ENCODE measurements at places on chromosomes 3 and 15. TPM values are rescaled to one million over a fixed set of nuclear protein-coding genes. Genes with fewer than 3 reads are reported as not detected.

The CCR8 gene
- total RNA-seq = 1.2 TPM

The SKIC8 gene
- total RNA-seq = 46.4 TPM

The LMAN1L gene
- 0.37 TPM for total RNA-seq

The EDEM1 gene
- 94.2 TPM for total RNA-seq

The EIF3J gene
- 69.0 TPM for total RNA-seq

The SMAD6 gene
- 0.94 TPM for total RNA-seq

DNA sequence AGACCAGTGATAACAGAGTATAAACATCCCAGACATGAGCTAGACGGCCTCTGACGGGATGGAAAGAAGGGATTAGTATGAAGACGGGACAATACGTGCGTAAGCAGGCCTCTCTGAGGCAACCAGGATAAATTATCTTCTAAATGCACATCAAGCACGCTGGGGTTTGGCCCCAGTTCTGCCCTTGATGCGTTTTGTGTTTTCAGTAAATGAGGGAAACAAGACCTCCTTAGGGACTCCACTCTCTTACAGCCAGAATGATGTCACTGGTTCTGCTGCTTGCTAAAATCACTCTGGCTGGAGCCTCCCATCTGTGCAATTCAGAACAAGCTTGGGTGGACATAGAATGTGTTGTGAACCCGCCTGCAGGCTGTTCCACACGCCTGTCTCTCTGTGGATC lies 156.0 kb upstream of the MCTP2 start:
- H3K4me1 ChIP-seq = no peaks in the 10 kb centered on the region
- no peaks in the 10 kb centered on the region for H3K36me3 ChIP-seq
- no peak overlapping the region for H3K4me3 ChIP-seq
- H3K27me3 ChIP-seq = peaks cover 8% of the 10 kb centered on the region
- H3K27ac ChIP-seq = no peak overlapping the region
- DNase-seq = no peak

DNA sequence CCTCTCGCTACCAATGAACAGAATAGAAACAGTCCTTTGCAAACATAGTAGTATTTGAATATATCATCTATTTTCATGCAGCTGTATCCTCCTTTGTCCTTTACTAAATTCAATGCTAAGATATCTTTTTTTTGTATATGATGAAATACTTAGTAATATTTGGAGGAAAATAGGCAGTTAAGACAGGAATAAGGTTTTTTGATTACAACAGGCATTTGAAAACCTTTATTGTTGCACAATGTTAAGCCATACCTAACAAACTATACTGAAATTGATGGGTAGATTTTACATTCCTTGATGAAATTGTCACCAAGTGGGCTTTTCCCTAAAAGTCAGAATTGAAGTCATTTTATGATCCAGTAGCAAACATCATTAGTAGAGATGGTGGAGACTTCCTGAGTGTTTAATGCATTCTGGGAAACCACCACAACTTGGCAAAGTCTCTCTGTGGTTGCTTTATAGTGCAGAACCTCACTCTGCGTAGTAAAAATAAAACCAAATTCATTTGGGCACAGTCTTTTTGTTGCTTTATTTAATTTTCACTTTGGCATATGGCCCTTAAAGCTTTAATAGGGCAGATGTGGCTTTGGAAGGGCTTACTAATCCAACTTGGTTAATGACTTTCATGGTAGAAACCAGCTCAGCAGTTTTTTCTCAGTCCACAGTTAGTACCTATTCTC lies 216.0 kb downstream of the DIPK2A start:
- H3K4me1 ChIP-seq = peaks cover 9% of the 10 kb centered on the region
- DNase-seq = no peak
- H3K27me3 ChIP-seq = no peaks in the 10 kb centered on the region
- no peak overlapping the region for H3K4me3 ChIP-seq
- no peaks in the 10 kb centered on the region for H3K36me3 ChIP-seq
- no peak overlapping the region for H3K27ac ChIP-seq

DNA sequence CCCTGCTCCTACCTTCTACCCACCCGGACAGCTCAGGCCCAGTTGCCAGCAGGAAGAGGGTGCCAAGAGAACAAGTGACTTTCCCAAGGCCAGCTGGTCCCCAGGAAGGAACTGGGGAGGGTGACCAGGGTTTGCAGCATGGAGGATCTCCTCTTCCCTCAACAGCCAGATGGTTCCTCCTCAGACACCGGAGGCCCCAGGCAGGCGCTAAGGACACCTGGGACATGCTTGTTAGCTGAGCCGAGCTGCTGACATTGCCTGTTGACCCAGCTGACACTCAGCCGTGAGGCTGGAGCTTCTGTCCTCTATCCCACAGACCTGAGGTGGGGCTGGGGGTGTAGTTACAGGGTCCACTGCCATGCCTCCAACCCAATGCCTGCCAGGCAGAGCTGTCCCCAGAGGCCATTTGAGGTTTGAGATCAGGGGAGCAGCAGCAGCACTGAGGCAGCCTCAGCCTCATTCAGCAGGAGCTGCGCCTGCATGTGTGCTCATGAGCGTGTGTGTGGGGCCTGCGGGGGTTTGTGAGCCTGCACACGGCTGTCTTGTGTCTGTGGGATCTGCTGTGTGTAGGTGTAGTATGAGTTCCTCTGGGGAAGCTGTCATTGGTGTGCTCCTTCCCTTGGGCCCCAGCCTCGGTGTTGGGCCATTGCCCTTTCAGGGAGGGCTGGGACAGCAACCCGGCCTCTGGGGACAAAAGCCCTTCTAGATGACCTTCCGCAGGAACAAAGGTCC lies 7.1 kb downstream of the CPLX3 start:
- H3K4me3 ChIP-seq = no peak overlapping the region
- no peaks in the 10 kb centered on the region for H3K36me3 ChIP-seq
- DNase-seq = no peak
- peaks cover 6% of the 10 kb centered on the region for H3K27me3 ChIP-seq

- H3K4me1 ChIP-seq = peaks cover 6% of the 10 kb centered on the region
- no peaks in the 10 kb centered on the region for H3K27me3 ChIP-seq
- H3K4me3 ChIP-seq = no peak overlapping the region
- DNase-seq = no peak
These were observed 23.5 kb downstream of the DRD3 start for GRCh38 chr3:114155370-114155821.

DNA sequence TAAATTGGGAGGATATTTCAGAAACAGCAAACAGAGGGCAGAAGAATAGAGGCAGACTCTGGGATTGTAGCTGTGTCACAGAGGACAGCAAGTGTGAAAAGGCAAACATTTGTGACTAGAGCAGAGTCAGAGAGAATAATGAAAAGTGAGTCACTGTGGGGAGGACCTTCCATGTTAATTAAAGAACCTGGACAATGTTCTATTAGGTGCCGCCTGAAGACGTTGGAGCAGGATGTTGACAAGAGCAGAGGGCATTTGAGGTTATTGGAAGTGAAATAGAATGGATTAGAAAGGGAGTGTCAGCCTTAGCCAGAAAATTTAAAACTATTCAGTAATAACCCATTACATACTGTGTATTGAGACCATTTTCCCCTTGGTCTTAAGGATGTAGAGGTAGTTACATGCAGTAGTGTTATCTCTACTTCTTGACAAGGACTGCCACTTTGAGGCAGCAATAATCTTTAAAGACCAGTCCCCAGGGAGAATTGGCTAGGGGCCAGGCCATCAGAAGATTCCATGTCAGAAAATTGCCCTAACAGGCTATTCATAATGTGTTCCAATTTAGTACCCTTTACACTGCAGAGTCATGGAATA lies 5.8 kb downstream of the ACKR2 start:
- H3K27ac ChIP-seq = no peak overlapping the region
- no peaks in the 10 kb centered on the region for H3K36me3 ChIP-seq
- H3K27me3 ChIP-seq = peaks cover 11% of the 10 kb centered on the region
- no peak overlapping the region for H3K4me3 ChIP-seq
- DNase-seq = no peak

- peaks cover 8% of the 10 kb centered on the region for H3K36me3 ChIP-seq
- peaks cover 9% of the 10 kb centered on the region for H3K4me1 ChIP-seq
- no peaks in the 10 kb centered on the region for H3K27me3 ChIP-seq
These were observed 106.0 kb downstream of the MYH15 start for GRCh38 chr3:108404368-108404767.

- no peak overlapping the region for H3K4me3 ChIP-seq
- DNase-seq = no peak
These were observed 817.0 kb upstream of the NECTIN3 start for GRCh38 chr3:110254591-110254990.

DNA sequence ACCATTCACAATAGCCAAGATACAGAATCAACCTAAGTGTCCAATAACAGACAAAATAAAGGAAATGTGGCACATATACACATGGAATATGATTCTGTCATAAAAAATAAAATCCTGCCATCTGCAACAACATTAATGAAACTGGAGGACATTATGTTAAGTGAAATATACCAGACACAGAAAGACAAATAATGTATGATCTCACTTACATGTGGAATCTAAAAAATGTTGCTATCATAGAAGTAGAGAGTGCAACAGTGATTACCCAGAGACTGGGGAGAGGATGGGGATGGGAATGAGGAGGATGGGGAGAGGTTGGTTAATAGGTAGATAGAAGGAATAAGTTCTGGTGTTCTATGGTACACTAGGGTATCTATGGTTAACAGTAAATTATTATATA lies 28.7 kb downstream of the MRPL3 start:
- H3K4me1 ChIP-seq = peaks cover 19% of the 10 kb centered on the region
- no peak overlapping the region for H3K27ac ChIP-seq
- no peaks in the 10 kb centered on the region for H3K27me3 ChIP-seq
- no peak overlapping the region for H3K4me3 ChIP-seq

- H3K4me1 ChIP-seq = no peaks in the 10 kb centered on the region
- H3K27ac ChIP-seq = no peak overlapping the region
- no peaks in the 10 kb centered on the region for H3K36me3 ChIP-seq
- peak overlapping the region; percentile 57 for H3K4me3 ChIP-seq
- peaks cover 4% of the 10 kb centered on the region for H3K27me3 ChIP-seq
These were observed 106.6 kb upstream of the TMC3 start for GRCh38 chr15:81480645-81481053.

DNA sequence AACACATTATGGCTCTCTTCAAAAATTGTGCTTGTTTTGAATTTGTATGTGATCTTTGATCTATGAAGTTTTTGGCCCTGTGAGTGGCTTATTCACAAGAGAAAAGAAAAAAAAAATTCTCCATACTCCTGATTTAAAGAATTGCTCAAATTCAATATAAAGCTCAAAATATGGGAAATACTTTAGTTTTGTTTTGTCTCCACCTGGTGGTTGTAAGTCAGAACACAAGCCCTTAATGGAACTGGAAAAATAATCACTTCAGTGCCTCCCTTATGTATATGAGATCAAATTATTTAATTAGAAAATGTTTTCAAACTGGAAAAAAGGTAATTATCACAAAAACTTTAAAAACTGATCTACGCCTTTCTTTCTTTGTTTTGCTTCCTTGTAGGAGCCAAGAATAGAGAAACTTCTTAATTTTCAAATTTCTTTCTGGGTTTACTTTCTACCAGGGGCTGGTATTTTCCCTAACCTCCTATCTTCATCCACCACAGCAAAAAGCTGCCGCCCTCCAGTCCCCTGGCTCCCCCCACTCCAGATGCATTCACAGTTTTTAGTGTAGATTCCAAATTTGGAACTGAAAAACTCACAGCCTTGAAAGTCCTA lies 50.6 kb downstream of the SERP1 start:
- no peak for DNase-seq
- H3K27ac ChIP-seq = no peak overlapping the region
- no peak overlapping the region for H3K4me3 ChIP-seq
- H3K27me3 ChIP-seq = no peaks in the 10 kb centered on the region
- H3K36me3 ChIP-seq = no peaks in the 10 kb centered on the region
- H3K4me1 ChIP-seq = no peaks in the 10 kb centered on the region

GRCh38 chr15:79501086-79501485 lies 69.0 kb downstream of the MINAR1 start:
- no peak overlapping the region for H3K27ac ChIP-seq
- no peaks in the 10 kb centered on the region for H3K36me3 ChIP-seq
- peaks cover 4% of the 10 kb centered on the region for H3K27me3 ChIP-seq
- H3K4me3 ChIP-seq = no peak overlapping the region

DNA sequence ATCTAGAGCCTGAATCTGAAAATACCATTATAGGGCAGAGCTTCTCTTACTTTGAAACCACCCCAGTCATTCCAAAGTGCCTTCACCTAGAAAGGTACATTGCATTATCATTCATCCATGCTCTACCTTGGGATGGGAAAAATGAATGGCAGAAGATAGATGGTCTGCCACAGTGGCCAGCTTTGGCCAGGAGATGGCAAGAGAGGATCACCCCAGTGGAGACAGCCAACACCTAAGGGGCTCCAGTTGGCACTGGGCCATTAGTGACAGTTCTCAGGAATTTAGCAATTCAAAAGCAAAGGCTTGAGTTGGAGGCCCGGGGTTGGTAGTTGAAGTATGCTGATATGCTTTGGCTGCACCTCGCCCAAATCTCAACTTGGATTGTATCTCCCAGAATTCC lies 253.6 kb upstream of the MRPL3 start:
- no peak overlapping the region for H3K4me3 ChIP-seq
- DNase-seq = no peak
- peaks cover 9% of the 10 kb centered on the region for H3K27me3 ChIP-seq
- no peaks in the 10 kb centered on the region for H3K36me3 ChIP-seq
- no peak overlapping the region for H3K27ac ChIP-seq

DNA sequence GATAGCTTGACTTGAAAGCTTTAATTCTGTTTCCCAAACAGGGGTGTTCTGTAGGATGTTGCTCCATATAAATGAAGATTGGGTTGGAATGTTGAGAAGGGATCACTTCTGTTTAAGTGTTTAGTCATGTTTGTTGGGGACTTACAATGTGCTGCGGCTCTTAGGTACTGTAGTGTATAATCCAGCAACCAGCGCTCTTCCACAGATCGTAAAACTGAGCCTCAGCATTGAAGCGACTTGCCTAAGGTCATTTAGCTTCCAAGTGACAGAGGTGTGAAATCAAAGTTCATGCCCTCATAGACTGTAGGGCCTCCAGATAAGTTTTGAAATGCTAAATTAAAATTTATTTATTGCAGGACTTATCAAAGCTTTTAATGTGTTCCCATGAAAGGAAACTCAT lies 1.8 kb downstream of the MKRN2 start:
- H3K4me3 ChIP-seq = peak overlapping the region; percentile 93
- H3K27ac ChIP-seq = no peak overlapping the region
- H3K4me1 ChIP-seq = peaks cover 34% of the 10 kb centered on the region
- H3K27me3 ChIP-seq = peaks cover 19% of the 10 kb centered on the region

DNA sequence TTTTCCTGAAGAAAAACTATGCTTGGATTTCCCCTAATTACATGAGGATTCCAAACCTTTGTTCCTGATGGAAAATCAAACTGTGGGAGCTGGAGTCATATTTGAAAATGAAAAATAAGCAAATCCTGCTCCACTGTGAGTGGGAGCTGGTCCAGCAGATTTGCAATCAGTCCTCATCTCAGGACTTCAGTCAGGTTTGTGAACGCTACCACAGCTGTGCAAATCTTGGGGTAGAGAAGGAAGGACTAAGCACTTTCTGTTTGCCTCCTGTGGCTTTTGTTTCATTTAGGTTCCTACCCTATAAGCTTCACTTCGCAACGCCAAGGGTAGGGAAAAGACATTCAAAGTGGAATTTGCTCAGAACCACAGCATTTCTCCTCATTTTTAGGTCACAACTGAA lies 238.2 kb downstream of the TUSC7 start:
- H3K27me3 ChIP-seq = no peaks in the 10 kb centered on the region
- no peak overlapping the region for H3K4me3 ChIP-seq
- no peaks in the 10 kb centered on the region for H3K4me1 ChIP-seq

Measured in activated naive CD8-positive, alpha-beta T cell treated with anti-CD3 and anti-CD28 coated beads, Interleukin-2, amount 10 ng/mL, durations not matched to agents 7 days and 5 days (primary cell).